Fibroblast of the conjunctiva (primary cell): ENCODE measurements at places on chromosomes 6 and 20.

DNA sequence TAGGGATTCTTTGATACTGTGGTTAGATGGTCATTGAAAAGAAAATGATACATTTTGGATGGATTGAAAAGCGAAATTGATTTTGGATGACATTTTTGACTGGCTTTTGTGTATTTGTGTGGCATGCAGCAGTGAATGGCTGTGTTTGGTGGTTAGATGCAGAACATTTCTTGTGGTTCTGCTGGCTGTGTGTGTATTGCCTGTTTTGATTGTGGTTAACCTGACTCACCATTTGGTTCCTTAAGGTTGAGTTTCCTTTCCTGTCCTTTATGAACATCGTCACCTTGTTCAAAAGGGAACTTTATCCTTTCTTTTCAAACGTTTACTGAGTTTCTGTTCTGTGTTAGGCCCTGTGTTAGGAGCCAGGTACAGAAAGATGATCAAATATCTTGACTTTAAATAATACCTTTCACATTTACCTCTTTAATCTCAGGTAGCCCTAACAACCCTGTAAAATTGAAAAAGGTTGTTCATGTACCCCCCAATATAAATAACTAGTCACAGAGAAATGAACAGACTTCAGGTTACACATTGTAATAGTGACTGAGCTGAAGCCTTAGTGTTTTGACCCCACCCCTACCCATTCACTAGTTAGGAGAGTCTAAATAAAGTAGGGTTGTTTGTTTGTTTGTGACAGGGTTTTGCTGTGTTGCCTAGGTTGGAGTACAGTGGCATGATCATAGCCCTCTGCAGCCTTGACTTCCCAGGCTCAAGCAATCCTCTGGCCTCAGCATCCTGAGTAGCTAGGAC lies 23.8 kb downstream of the ANKS1A start:
- no peak for DNase-seq

GRCh38 chr6:69780585-69781178 lies 16.1 kb downstream of the LMBRD1 start:
- DNase-seq = no peak

GRCh38 chr6:79874531-79875134 lies 72.7 kb downstream of the ELOVL4 start:
- no peak for DNase-seq

- DNase-seq = no peak
Measured at GRCh38 chr6:157528931-157529653, 148.1 kb downstream of the ZDHHC14 start.

GRCh38 chr20:61805781-61806180 lies 259.9 kb downstream of the TAF4 start:
- no peak for DNase-seq

- no peak for DNase-seq
Measured at GRCh38 chr6:158717341-158718330, 67.8 kb downstream of the SYTL3 start.

GRCh38 chr20:23530937-23531567 lies 37.2 kb downstream of the CST9L start:
- no peak for DNase-seq

DNA sequence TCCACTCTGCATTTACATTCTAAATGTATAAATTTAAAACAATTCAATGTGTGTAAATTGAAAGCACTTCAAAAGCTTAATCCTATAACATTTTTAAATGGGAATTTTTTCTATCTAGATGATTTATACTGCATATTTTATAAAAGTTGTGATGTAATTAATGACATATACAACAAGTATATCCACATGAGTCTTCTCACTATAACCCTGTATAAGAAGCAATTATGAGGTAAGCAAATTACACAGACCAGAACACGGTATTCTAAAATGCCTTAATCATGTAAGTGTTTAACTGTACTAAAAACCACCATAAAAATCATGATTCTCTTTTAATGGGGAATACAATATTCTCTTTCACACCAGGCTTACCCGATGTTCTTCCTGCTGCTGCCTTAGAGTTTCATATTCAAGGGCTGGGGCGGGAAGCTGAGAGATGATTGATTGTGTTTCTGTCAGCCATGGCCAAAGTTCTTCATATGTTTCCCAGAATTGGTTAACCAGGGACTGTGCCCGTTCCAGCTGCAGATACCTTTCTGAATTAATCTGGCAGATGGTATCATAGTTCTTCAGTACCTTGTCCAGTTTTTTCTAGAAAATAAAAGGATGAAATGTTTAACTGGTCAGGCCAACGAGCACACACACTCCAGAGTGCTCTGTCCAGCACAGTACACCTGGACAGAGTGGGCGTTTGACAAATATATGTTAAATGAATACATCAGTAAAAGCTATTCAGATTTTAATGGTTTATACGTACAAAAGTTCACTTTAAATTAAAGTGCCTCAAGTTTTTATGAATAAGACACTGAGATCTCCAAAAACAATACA lies 127.4 kb downstream of the DST start:
- no peak for DNase-seq

GRCh38 chr6:155075930-155076695 lies 81.0 kb downstream of the TIAM2 start:
- no peak for DNase-seq
